ENCODE measurements at places on chromosomes 11 and 22.

DNA sequence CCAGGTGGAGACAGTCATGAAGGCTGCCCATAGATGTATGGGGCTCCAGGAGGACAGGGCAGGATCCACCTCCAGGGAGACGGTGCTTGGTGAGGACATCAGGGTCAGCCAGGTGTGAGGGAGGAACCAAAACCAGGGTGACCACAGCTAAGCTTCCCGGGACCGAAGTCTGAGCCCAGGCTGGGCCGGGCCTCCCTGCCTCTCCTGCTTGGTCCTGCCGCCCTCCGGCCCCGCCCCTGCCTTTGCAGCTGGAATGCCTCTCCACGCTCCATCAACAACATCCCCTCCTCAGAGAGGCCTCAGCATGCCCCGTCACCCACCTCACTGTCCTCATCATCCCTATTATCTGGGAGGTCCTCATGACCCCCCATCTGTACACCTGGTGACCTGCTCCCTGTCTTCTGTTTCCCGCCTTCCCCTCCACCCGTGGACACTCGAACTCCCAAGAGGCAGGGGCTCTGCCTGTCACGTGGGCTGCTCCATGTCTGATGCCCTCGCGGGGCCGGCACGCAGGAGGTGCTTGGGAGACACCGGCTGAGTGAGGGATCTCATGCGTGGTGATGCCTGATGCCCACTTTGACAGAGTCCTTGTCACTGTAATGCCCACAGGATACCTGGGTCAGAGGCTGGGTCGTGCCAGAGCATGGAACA lies 59.4 kb downstream of the RTL6 start:
- no peak for DNase-seq

- no peak for DNase-seq
These were observed 1.5 kb downstream of the TBC1D10A start for GRCh38 chr22:30325065-30325720.

GRCh38 chr11:119361056-119361787 lies 14.7 kb upstream of the MFRP start:
- no peak for DNase-seq

GRCh38 chr11:62665599-62666258 lies 617 bp downstream of the CSKMT start:
- DNase-seq: no peak

DNA sequence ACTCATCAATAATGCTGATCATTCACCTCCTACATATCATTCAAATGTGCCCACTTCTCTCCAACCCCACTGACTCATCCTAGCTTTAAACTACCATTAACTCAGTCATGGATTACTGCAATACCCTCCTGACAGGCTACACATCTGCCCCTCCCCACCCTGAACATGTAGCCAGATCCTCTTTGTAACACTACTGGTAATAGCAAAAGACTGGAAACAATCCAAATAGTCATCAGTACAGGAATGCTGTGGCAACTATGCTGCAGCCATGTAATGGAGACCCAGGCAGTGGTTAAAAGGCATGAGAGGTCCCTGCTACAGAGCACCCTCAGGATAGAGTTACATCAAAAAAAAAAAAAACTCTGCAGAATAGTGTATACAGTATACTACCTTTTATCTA lies 16.6 kb downstream of the SLC43A3 start:
- no peak for DNase-seq

DNA sequence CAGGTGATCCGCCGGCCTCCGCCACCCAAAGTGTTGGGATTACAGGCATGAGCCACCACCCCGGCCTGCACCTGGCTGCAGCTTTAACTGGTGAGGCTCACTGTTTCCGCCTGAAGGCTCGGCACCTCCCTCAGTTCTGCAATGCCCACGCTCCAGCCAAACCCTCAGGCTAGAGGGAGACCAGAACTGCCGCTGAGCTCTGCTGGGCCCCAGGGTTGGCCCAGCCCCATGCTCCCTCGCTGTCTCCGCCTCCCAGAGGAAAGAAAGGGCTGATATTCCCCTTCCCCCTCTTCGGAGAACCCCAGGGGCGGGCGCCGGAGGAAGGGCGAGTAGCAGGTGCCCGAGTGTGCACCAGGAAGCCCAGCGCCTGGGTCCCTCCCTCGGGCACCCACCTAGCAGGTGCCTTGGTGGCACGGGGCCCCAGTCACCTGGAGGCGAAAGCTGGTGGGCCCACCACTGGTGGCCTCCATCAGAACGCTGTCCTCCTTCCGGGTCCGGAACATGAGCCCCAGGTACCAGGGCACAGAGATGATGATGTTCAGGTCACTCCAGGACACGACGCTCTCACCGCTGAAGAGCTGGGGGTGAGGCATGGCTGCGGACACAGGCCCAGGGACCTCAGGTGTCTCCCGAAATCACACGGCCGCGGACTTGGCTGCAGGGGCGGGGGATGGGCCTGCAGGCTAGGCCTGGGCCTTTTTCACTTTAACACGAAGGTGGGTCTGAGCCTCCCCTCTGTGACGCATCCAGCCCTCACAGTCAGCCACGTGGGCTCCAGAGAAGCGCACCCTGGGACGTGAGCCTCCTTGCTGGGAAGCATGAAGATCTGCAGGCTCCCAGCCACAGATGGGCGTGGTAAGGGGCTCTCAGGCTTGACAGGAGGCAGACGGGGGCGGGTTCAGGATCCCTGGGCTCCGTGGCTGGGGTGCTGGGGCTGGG lies 73.3 kb downstream of the TRMU start:
- no peak for DNase-seq

DNA sequence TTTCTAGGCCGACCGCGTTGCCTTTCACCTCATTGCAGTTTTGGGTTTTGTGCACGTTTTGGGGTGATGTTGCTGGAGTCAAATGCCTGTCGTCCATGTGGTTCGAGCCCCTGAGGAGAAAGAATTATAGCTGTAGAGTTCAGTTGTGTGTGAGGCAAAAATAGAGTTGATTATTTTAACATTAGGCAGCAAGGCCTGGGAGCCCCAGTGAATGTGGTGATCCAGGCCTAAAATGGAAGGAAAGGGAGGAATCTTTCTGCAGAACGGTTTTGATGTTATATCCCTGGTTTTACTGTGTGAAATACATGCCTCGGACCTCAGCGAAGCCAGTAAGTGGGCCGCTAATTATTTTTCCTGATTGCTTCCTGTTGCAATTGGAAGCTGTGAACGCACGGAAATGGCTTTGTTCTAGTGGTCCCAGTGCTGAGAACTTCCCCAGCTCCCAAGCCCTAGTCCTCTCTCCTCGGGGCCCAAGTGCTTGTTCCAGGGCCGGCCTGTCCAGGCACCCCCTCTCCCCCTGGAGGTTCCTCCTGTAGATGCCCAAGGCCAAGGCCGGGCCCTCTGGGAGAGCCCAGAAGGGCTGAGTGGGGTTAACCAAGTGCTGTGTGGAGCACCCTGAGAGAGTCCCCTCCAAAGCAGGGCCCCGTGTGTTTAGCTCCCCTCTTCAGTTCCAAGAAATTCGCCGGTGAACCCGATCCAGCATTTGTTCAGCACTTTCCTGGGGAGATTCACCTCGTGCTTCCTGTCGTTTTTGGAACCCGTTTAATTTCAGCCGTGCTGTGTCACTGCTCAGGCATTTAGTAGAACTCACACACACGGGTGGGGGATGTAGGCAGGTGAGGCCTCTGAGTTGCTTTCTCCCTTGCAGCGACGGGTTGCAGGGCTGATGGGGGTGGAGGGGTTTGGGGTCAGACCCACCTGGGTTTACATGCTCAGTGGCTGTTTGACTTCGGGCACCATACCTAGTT lies 2.1 kb downstream of the LRP5 start:
- no peak for DNase-seq

- no peak for DNase-seq
These were observed 5.0 kb downstream of the CRKL start for GRCh38 chr22:20922141-20922751.

DNA sequence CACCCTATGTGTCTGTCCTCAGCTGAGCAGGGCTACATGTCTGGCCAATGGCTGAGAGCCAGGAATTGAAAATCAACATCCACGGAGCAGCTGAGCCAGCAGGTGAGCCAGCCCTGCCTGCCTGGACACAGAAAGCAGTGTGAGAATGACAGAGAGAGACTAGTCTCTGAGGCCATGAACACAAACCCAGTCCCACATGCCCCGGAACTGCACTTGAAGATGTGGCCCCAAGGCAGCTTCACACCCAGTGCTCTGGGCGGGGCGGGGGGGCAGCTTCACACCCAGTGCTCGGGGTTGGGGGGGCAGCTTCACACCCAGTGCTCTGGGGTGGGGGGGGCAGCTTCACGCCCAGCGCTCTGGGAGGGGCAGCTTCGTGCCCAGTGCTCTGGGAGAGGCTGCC lies 37.6 kb downstream of the TRMU start:
- no peak for DNase-seq

Measured in type B pancreatic cell (in vitro differentiated cells).